ENCODE measurements at places on chromosomes 16 and 17.

DNA sequence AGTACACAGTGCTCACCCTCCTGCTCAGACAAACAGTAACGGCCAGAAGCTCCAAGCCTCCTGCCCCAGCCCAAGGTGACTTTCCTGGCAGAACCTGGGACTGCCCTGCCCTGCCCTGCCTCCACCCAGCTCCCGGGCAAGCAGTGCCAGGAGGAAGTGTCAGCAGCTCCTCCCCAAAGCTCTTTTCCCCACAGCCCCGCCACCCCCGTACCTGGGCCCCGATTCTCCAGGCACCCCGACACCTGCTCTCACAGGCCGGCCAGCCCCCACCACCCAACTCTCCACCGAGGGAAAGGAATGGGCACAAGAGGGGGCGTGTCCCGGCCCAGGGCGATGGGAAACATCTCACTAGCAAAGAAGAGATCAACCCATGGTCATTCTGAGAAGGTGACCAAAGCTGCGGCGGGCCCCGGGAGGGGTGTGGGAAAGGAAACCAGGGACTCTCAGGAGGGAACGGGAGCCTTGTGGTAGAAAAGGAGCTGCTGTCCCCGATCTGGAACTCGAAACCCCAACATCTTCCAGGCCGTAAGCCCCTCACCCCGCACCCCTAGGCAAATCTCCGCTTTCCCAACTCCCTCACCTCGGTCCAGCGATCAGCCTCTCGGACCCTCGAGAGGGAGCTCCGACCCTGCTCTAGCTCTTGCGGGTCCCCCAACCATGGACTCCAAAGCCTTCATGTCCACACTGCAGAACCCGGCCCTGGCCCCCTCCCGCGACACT lies 1.2 kb downstream of the BCAR1 start:
- no peak for DNase-seq

- DNase-seq: no peak
Measured at GRCh38 chr17:40364121-40364861, at the start of gene GJD3. GJD3 (minus strand) TSS chr17:40364737; CDS start chr17:40363815, 922 bp downstream.

DNA sequence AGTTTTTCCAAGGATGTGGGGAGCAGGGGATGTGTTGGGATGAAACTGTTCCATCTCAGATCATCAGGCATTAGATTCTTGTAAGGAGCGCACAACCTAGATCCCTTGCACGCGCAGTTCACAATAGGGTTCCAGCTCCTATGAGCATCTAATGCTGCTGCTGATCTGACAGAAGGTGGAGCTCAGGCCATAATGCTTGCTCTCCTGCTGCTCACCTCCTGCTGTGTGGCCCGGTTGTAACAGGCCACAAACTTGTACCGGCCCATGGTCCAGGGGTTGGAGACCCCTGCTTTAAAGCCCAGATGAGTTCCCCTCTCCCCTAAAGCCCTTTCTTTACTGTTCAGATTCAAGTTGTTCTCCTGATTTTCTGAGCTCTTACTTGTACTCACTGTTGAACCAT lies 44.8 kb downstream of the RNF135 start:
- no peak for DNase-seq

DNA sequence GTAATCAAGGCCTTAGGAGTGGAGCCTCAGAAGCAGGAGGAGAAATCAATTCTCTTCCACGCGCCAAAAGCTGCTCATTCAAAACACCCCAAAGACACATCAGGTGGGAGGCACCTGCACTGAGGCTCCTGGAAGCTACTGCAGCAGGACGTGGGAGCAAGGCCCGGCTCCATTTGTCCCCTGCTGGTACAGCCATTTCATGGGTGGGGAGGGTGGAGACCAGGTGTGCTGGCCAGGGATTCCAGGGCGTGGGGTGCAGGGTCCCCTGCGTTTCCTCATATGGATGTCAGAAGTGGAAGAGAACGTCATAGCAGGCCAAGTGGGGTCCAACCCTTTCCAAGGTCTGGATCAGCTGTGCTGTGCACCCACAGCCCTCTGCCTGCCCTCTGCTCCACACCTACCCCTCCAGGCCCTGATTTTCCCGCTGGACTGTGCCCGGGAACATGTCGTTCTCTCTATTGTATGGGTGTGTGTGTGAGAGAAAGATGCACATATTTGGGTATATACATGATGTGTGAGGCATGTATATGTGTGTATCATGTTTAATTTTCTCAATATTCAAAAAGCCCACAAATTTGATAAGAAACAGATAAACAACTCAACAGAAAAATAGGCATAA lies 39.2 kb upstream of the CBX4 start:
- DNase-seq: no peak

DNA sequence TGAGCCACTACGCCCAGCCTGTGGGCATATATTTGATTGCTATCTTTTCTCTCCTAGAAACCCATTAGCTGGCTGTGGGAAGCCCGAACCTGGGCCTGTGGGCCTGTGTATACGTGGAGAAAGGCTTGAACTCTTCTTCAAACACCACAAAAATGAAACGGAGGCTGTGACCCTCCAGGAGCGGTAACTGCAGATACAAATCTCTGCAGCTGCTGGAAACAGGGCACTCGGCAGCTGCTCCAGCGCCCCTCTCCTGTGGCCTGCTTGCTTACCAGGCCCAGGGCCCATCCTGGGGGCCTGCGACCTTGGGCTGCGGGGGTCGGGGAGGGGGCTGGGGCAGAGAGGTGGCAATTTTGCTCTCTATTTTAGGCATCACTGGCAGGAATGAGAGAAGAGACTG lies 28.0 kb upstream of the MTSS2 start:
- no peak for DNase-seq

DNA sequence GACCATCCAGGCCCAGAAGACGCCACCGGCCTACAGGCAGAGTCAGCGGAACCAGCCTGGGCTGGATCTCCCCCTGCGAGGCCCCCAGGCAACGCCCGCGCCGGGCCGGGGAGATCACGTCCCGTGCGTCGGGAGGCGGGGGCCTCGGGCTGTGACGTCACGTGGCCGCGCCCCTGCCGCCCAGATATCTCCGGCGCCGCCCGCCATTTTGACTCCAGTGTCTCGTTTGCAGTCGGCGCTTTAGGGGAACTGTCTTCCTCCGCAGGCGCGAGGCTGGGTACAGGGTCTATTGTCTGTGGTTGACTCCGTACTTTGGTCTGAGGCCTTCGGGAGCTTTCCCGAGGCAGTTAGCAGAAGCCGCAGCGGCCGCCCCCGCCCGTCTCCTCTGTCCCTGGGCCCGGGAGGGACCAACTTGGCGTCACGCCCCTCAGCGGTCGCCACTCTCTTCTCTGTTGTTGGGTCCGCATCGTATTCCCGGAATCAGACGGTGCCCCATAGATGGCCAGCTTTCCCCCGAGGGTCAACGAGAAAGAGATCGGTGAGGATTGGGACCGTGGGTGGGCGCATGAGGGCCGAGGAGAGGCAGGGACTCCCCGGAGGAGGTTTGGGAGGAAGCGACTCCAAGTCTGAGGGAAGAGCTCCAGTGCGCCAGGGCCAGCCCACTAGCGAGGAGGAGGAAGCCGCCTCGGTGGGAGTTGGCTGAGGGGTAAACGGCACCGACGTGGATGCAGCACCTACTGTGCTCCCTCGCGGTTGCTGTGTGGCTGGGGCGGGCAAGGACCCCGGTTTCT lies at the start of gene WSB1:
Gene WSB1, plus strand, starts transcription at position 217 of the 791 bp plus-strand sequence. Its CDS starts 282 bp downstream, at position 499.
- peak; percentile 94 for DNase-seq

DNA sequence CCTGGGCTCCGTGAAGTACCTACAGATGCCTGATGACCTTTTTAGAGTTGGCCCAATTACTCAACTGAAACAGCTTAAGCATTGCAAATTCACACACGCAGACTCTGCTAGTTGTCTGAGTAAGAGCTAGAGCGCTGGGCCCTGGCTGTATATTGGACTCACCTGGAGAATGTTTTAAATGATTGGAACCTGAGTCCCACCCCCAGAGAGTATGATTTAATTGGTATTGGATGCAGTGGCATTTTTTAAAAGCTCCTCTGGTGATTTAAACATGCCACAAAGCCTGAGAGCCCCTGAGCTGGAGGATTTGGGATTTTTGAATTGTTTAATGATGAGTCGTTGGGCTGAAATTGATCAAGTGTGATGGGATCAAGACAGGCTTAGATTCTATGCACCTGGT lies 143.9 kb upstream of the SDK2 start:
- DNase-seq: no peak

DNA sequence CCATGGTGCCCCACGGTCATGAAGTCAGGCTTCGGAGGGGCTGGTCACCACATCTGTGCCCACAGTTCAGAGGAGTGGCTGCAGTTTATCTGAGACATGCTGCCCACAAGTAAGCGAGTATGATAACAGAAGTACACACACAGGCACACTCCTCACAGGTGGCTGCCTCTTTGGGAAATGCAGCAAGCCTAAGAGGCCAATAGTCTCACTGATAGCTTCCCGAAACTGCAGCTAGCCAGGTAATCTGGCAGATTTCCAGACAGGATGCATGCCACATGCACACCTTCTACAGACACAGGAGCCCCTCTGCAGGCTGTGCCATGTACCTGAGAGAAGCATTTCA lies 12.6 kb upstream of the GFOD2 start:
- DNase-seq: no peak

- DNase-seq: no peak
Measured at GRCh38 chr17:55435408-55435807, 13.8 kb upstream of the MMD start.

Measured in NB4 (cell line).